Heart right ventricle (tissue), 16 donors: ENCODE measurements at places on chromosomes 7 and 10.

- peaks cover 55% of the 10 kb centered on the region for H3K4me1 ChIP-seq
- no peak for DNase-seq
- peak overlapping the region; percentile 80 for H3K27ac ChIP-seq
- no peak overlapping the region for H3K4me3 ChIP-seq
Observed at GRCh38 chr10:7547206-7547605, 119.6 kb downstream of the ITIH5 start.

- no peaks in the 10 kb centered on the region for H3K4me1 ChIP-seq
- no peak overlapping the region for H3K27ac ChIP-seq
- H3K27me3 ChIP-seq = no peaks in the 10 kb centered on the region
Observed at GRCh38 chr10:78371136-78371535, 337.5 kb downstream of the RPS24 start.

DNA sequence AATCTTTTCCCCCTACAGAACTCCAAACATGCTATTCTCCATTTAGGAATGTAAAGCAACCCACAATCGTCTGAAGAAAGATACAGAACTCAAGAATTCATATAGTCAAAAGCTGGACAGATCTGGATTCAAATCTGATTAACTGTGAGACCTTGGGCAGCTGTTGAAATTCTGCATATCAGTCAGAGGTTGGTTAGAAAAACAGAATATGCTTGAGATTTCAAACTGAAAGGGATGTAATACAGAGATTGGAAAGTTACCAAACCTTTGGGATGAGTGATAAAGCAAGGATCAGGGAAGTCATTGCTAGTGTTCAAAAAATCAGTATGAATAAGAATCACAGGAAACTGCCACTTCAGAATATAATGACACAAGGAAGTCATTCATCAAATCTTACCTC lies 406.6 kb downstream of the HTR7 start:
- DNase-seq = no peak
- H3K4me1 ChIP-seq = no peaks in the 10 kb centered on the region
- no peak overlapping the region for H3K4me3 ChIP-seq
- no peaks in the 10 kb centered on the region for H3K36me3 ChIP-seq
- no peak overlapping the region for H3K27ac ChIP-seq

DNA sequence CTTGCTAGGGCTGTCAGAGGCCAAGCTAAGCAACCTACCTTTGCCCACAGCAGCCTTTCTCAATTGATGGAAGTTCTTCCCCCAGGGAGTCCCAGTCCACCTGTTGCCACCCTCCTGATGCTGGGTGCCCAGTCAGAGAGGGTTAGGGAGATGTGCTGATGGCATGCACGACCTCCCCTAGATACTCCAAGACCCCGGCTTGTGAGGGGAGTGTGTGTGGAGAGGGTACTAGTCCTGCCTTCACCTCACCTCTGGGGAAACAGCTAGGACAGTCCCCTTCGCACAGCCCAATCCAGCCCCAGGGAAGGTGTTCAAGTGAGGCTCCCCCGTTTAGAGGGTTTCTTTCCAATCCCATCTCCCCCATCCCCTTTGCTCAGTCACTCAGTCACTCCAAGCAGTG lies 1.3 kb upstream of the UNC5B start:
- no peak overlapping the region for H3K27ac ChIP-seq
- H3K4me1 ChIP-seq = peaks cover 40% of the 10 kb centered on the region
- no peak overlapping the region for H3K4me3 ChIP-seq
- DNase-seq = no peak
- H3K36me3 ChIP-seq = no peaks in the 10 kb centered on the region
- peaks cover 19% of the 10 kb centered on the region for H3K27me3 ChIP-seq

- H3K4me3 ChIP-seq = peak within 1 kb of the TSS; percentile 98
- H3K36me3 ChIP-seq = no peaks in the 10 kb centered on the region
- H3K27me3 ChIP-seq = no peaks in the 10 kb centered on the region
- peak within 1 kb of the TSS; percentile 99 for H3K27ac ChIP-seq
Observed at GRCh38 chr10:119080521-119081259, at the start of gene EIF3A. EIF3A (minus strand) TSS chr10:119080817; CDS start chr10:119080676, 141 bp downstream.

DNA sequence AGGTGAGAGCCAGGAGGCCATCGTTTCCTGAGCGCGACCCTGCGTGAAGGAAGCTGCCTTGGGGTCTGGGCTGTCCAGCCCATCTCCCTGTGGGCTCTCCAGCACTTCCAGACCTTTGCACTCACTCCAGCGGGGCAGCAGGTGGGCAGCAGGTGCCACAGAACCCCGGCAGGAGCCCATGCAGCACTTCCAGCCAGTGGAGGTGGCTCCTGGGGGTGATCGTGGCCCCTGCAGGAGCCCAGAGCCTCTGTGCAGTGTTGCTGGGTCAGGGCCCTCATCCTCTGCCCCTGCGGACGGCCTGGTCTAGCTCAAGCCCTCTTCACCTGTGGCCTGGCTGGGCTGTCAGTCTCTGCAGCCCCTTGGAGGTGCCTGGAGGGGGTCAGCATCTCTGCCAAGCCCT lies 59.9 kb downstream of the PWWP2B start:
- DNase-seq = no peak
- H3K36me3 ChIP-seq = no peaks in the 10 kb centered on the region
- H3K4me1 ChIP-seq = peaks cover 11% of the 10 kb centered on the region
- peaks cover 9% of the 10 kb centered on the region for H3K27me3 ChIP-seq
- no peak overlapping the region for H3K27ac ChIP-seq
- no peak overlapping the region for H3K4me3 ChIP-seq

DNA sequence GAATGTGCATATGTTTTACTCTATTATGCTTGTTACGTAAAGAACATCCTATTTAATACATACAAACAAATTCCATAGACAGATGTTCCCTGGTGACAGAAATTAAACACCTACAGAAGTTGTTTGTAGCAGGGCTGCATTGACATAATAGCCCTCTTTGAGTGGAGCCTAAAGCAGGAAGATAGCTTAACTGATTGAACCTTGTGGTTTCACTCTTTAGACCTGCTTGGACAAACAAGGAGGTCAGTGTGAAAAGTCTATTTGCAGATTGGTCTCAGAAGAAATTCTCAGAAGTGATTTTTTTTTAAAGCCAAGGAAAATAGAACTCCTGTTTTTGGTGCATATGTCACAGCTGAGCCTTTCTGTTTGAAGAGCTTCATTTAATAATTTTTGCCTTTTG lies 121.3 kb downstream of the PPP1R9A start:
- H3K27me3 ChIP-seq = no peaks in the 10 kb centered on the region
- no peaks in the 10 kb centered on the region for H3K36me3 ChIP-seq
- no peak overlapping the region for H3K27ac ChIP-seq
- no peak overlapping the region for H3K4me3 ChIP-seq

GRCh38 chr7:8913682-8914081 lies 480.3 kb downstream of the NXPH1 start:
- no peak overlapping the region for H3K4me3 ChIP-seq
- no peak overlapping the region for H3K27ac ChIP-seq
- no peak for DNase-seq
- no peaks in the 10 kb centered on the region for H3K4me1 ChIP-seq
